Stimulated activated CD8-positive, alpha-beta memory T cell treated with anti-CD3 and anti-CD28 coated beads, Interleukin-2, amount 100 ng/mL, for 1 hour (primary cell): ENCODE measurements at places on chromosomes 16 and 17.

GRCh38 chr17:8955021-8955959 lies 10.2 kb downstream of the PIK3R5 start:
- DNase-seq, result no peak

DNA sequence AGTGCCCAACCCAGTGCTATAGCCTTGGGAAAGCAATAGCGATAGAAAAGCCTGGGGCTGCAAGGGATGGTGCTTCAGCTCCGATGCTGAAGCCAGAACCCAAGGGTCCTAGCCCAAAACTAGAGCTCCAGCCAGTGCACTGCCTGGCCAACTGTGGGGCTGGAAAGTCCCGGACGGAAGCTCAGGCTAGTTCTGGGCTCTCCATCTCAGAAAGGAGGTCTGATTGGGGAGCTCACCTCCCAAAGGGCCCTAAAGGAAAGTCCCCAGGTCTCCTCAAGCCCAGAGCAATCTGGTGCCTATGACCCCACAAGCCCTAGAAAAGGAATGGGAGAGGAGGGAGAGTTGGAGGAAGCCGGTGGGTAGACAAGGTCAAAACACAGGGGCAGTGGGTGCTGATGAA lies 2.0 kb upstream of the ABCC3 start:
- no peak for DNase-seq

DNA sequence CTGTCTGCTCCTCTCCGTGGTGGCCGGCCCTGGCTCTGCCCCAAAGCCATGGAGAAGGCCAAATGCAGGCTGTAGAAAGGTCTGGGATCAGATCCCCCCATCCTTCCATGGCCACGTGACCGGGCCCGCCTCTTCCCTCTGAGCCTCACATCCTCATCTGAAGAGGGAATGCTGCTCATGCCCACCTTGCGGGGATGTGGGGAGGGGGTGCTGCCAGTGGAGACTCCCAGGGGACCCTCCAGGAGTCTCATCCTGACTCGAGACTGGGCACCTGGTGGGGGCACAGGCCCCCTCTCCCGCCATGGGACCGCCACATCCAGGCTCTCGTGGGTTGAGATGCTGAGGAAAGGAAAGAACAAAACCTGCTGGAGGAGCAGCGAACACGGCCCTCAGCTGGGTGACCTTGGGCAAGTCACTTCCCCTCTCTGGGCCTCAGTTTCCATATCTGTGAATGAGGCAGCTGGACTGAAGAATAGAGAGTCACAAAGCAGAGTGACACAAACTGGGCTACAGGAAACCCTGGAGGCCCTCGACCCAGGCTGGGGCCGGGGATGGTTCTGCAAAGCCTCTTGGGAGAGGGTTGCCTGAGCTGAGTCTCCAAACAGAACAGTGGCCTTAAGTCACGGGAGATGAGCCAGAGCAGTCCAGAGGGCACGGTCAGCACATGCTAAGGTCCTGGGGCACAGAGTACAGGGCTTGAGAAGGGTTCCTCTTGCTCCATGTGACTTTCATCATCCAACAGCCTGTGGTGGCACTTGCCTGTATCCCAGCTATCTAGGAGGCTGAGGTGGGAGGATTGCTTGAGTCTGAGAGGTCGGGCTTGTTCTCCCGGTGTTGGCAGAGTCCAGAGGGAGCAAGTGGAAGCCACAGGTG lies 30.1 kb downstream of the SOCS1 start:
- no peak for DNase-seq

GRCh38 chr17:8846768-8847211 lies 20.7 kb downstream of the PIK3R6 start:
- no peak for DNase-seq

DNA sequence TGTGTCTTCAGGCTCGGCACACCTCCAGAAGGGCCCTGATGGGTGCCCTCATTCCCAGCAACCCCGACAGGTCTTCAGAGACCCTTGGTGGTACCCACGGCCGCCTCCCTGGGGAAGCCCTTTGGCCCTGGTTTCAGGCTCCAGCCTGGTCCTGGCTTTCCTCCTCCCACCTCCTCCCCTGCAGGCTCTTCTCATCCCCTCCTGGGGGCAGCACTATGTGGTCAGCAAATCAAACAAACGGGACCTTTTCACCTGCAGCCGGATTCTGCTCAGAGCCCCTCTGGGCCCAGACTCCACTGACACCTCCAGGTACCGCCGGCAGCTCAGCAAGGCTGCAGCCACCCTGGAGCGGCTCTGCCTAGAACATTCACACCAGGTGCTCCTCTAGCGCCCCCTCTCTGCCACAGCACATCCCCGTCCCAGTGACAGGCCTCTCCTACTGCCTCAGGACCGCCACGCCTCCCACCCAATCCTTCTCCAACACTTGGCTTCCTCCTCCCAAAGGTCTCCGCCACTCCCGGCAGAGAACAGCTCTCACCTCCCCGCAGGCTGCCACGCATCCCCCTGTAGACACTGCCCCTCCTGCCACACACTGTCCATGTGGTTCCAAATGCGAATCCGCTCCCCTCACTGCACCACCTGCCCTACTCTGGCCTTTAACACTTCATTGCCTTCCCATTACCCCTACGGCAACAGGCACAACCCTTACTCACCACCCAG lies 12.0 kb downstream of the CORO7 start:
- no peak for DNase-seq

DNA sequence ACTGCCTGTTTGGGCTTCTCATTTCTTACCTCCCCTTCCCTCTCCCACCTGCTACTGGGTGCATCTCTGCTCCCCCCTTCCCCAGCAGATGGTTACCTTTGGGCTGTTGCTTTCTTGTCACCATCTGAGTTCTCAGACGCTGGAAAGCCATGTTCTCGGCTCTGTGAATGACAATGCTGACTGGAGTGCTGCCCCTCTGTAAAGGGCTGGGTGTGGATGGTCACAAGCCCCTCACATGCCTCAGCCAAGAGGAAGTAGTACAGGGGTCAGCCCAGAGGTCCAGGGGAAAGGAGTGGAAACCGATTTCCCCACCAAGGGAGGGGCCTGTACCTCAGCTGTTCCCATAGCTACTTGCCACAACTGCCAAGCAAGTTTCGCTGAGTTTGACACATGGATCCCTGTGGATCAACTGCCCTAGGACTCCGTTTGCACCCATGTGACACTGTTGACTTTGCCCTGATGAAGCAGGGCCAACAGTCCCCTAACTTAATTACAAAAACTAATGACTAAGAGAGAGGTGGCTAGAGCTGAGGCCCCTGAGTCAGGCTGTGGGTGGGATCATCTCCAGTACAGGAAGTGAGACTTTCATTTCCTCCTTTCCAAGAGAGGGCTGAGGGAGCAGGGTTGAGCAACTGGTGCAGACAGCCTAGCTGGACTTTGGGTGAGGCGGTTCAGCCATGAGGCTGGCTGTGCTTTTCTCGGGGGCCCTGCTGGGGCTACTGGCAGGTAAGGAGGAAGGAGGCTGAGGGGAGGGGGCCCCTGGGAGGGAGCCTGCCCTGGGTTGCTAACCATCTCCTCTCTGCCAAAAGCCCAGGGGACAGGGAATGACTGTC lies at the start of gene CD68:
Gene CD68, plus strand, starts transcription at position 638 of the 833 bp plus-strand sequence. Its CDS starts 40 bp downstream, at position 678.
- no peak for DNase-seq

- no peak for DNase-seq
These were observed 116.1 kb upstream of the MYOCD start for GRCh38 chr17:12549499-12550041.

DNA sequence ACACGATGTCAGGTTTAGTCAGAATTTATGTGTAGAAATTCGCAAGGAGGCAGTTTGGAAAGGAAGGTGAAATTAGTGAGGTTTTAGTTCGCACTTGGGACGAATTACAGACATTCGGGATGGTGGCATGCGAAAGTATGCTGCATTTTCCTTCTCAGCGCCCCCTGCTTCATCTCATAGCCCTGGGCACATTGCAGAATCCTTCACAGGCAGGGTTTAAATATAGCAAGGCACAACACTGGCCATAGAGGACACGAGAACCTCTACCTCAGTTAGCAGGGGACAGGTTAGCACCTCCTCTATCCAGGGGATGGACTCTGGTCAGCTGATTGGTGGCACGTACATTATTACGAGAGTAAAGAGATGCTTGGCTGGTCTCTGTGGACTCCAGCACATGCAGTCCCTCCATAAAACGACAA lies 47.5 kb downstream of the MAP2K6 start:
- no peak for DNase-seq

DNA sequence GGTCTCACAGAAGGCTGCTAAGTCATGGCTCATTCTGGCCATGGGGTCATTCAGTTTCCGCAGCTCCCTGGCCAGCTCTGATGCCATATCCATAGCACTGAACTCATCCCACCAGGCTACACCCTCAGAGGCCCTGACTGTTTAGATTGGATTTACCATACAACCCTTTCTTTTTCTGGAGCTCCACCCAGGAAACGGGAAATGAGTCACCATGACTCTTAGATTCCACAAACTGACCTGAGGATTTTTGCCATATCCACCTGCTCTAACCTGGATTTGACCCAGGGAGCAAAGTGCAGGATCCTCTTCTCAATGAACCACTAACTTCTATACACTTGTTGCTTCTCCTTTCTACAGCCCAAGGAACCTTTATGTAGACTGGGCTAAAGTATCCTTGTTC lies 20.3 kb upstream of the CALB2 start:
- no peak for DNase-seq

GRCh38 chr17:31548709-31549108 lies 157.2 kb downstream of the RAB11FIP4 start:
- DNase-seq, result no peak

DNA sequence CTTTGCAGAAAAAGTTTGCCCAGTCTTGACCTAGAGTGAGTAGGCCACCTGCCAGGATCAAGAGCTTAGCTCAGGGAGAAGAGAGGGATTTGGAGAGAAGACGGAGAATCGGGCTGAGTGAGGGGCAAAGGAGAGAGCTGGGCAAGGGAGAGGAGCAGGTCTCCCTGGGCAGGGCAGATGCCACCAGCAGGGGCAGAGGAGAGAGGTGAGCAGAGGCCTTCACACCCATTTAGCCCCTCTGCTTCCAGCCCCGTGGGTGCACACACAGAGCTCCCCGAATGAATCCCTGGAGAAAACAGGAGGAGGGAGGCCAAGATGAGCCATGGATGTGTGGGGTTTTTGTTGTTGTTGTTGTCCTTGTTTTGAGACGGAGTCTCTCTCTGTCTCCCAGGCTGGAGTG lies 29.2 kb downstream of the TBX4 start:
- no peak for DNase-seq
